Activated CD4-positive, CD25-positive, alpha-beta regulatory T cell treated with anti-CD3 and anti-CD28 coated beads, Interleukin-2, amount 50 U/mL, for 72 hours (primary cell): ENCODE measurements at places on chromosomes 6 and 20.

- no peak for DNase-seq
Measured at GRCh38 chr20:21607971-21608725, 94.3 kb upstream of the NKX2-2 start.

- DNase-seq, result no peak
Measured at GRCh38 chr6:88532241-88532860, 366.2 kb upstream of the CNR1 start.

- DNase-seq, result no peak
Measured at GRCh38 chr6:33543116-33543515, 37.0 kb downstream of the BAK1 start.

DNA sequence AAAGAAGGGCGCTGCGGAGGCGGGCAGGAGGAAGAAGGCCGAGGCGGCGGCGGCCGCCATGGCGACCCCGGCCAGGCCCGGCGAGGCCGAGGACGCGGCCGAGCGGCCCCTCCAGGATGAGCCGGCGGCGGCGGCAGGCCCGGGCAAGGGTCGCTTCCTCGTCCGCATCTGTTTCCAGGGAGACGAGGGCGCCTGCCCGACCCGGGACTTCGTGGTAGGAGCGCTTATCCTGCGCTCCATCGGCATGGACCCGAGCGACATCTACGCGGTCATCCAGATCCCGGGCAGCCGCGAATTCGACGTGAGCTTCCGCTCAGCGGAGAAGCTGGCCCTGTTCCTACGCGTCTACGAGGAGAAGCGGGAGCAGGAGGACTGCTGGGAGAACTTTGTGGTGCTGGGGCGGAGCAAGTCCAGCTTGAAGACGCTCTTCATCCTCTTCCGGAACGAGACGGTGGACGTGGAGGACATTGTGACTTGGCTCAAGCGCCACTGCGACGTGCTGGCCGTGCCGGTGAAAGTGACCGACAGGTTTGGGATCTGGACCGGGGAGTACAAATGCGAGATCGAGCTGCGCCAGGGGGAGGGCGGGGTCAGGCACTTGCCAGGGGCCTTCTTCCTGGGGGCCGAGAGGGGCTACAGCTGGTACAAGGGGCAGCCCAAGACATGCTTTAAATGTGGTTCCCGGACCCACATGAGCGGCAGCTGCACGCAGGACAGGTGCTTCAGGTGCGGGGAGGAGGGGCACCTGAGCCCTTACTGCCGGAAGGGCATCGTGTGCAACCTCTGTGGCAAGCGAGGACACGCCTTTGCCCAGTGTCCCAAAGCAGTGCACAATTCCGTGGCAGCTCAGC lies 780 bp downstream of the ZCCHC3 start:
- DNase-seq, result peak; percentile 59

GRCh38 chr20:23574977-23575376 lies 6.7 kb upstream of the CST9L start:
- no peak for DNase-seq
